ENCODE measurements at places on chromosomes 12 and 14.

DNA sequence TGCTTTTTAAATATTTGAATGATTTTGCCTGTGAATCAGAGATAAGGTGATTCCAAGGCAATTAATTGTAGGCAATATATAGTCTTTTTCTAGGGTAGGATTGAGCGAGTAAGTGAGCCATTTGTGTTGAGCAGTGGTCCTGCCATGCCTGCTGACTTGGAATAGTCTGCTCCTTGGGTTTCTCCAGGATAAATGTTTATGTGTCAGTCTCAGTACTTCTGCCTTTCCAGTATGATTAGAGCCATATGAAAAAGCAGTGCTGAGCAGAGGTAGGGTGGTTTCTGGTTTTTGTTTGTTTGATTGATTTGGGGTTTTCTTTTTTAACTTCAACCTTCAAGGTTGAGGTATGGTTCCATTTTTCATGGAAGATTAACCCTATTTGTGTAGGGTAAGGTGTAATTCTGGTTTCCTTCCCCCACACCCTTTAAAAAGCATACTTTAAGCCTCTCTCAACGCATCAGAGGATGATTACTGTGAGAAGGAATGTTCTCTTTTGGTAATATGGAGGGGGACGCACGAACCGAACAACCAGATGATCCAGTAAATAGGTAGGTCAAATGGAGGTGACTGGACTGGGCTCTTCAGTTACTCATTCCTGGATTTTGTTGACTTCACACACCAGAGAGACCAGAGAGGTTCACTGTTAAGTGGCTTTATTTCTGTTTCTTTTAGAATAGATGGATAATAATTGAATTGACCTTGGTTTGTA lies 22.7 kb downstream of the FRMD6 start:
- DNase-seq: no peak

DNA sequence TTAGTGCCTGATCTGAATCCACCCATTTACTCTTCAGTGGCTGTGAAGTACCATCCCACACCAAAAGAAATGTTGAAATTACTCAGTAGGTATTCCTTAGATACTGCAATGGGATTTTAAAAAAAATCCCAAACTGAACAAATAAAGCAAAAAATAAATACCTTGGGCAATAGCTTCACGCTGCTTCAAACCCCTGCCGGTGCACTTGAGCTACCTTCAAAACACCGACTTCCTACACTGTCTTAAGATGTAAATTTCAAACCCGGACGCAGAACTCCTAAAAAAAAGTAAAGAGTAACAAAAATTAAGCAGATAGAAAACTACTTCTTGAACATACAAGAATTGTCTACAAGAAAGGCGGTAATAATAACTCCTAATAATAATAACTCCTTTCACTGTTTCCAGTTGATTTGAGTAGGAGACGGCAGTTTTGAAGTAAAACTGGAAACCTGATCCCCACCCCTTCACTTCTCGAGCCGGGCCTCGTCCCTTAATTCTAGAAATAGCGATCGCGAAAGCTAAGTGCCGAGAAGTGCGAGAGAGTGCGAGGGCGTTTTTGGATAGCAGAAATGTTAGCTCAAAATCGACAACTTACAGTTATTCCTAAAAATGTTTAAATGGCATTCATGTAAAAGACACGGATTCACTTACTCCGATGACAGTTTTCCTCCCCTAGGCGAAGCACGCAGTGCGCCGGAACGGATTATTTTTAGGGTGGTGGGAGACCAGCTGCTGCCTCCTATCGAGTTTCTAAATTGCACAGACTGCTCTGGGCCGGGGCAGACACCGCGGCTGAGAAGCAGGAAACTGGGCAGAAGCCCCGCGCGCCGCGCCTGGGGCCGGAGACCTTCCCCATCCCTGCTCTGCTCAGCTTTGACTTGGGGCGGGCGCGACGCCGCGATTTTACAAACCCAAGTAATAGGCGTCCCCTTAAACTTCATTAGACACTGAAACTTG lies at the start of gene ABCC9:
Gene ABCC9, minus strand, starts transcription at position 878 of the 957 bp plus-strand sequence. CDS start 4,752 bp downstream, outside the sequence.
- DNase-seq: no peak

- DNase-seq: no peak
Measured at GRCh38 chr12:49675137-49675536, 32.1 kb downstream of the FMNL3 start.

DNA sequence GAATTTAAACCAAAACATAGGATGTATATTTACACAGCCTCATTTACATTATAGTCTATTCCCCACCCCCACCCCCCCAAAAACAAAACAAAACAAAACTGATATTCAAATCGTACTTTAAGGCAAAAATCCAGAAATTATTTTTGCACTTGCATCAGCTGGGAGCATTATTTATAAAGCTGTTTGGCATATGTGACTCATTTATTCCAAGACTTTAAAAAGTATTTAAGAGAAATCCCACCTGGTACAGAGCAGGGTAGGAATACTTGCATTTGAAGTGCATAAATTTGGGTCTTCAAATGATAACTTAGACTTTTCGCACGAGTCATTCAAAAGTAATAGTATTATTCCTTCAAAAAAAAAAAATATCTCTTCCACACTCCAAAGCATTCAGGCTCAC lies 1.1 kb downstream of the KLHL28 start:
- DNase-seq: no peak

DNA sequence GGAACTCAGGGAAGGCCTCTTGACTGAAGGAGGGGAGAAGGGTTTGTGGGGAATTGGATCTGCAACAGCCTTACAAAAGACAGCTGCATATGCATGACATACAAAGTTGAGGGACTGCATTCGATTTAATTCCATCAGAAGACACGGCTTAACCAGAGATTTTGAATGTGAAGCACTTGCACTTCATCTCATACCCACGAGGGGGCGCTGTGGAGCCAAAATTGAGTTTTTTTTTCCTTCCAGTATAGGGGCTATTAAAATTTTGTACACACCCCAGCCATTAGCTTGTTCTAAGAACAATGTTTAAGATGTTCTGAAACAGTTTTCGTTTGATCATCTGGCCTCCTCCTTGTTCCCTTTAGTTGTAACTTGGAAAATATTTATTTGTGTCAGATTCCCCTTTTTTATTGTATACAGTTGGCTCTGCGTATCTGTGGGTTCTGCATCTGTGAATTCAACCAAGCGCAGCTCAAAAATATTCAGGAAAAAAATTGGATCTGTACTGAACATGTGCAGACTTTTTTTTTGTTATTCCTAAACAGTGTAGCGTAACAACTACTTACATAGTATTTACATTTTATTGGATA lies 1.6 kb downstream of the SUDS3 start:
- DNase-seq: peak; percentile 59

GRCh38 chr14:102711946-102712345 lies 65.3 kb upstream of the TRAF3 start:
- no peak for DNase-seq

GRCh38 chr12:52277486-52278245 lies 3.2 kb downstream of the KRT86 start:
- no peak for DNase-seq

DNA sequence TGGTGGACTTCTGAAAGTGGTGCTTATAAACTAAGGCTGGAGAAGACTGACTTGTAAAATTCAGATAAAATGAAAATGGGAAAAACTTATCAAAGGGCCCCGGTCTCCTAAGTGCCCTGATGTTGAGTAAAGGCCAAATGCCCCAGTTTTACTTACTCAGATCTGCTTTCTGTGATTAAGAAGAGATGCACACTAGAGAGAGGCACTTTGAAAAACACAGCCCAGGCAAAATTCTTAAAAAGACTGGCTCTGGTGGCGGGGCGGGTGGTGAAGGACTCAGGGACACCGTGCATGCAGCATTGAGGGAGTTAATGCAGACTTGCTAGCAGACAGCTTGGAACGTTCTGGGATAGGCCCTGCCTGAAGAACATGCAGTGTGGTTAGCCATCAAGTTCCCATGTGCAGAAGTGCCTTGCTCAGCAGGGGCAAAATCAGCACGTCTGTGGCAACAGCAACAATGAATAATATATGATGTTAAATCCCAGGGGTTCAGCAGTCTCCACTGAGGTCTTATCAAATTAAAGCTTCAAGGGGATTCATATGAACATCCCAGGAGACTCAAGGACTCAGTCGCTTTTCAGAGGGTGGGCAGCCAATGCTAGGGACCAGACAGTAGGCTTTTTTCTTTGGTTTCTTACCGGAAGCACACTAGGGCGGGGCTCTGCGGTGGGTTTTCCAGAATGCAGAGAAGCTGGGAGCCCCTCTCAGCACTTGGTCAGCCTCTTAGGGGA lies 105.0 kb downstream of the DAD1 start:
- DNase-seq: no peak

GRCh38 chr12:67535176-67535575 lies 113.4 kb upstream of the DYRK2 start:
- no peak for DNase-seq

Measured in stimulated activated CD8-positive, alpha-beta memory T cell treated with anti-CD3 and anti-CD28 coated beads, Interleukin-4, amount 100 ng/mL, for 24 hours (primary cell).